ENCODE measurements at places on chromosomes 4 and X.
A peak's percentile ranks its signal among the peaks of the same experiment; 100 is the strongest.

DNA sequence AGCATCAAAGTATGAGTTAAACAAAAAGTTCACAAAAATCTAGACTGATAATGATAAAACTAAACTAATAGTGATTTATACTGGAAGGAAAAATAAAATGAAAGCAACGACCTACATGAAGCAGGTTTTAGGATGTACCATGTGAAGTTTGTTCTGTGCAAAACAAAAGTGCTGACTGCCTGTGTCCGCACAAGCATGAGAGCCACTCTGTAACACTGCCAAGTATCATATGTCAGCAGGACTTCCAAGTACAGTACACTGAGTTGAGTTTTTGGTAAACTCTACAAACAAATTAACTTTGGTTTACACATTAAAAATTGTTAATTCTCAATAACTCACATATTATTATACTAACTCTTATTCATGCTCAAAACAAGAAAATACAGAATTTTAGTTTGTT is 459.0 kb downstream of the PDGFC start:
- no peak for DNase-seq

GRCh38 chrX:70494441-70494840 is 49.8 kb downstream of the DLG3 start:
- DNase-seq = no peak

- no peak for DNase-seq
Observed at GRCh38 chr4:186693159-186693815, 30.4 kb downstream of the FAT1 start.

- DNase-seq = no peak
Observed at GRCh38 chr4:26047795-26048194, 133.8 kb downstream of the SMIM20 start.

GRCh38 chr4:122050841-122051240 is 99.0 kb upstream of the TRPC3 start:
- DNase-seq = no peak

GRCh38 chrX:13742397-13743176 is 8.0 kb downstream of the OFD1 start:
- no peak for DNase-seq

- DNase-seq = no peak
Observed at GRCh38 chr4:15706646-15707362, 3.9 kb downstream of the BST1 start.

DNA sequence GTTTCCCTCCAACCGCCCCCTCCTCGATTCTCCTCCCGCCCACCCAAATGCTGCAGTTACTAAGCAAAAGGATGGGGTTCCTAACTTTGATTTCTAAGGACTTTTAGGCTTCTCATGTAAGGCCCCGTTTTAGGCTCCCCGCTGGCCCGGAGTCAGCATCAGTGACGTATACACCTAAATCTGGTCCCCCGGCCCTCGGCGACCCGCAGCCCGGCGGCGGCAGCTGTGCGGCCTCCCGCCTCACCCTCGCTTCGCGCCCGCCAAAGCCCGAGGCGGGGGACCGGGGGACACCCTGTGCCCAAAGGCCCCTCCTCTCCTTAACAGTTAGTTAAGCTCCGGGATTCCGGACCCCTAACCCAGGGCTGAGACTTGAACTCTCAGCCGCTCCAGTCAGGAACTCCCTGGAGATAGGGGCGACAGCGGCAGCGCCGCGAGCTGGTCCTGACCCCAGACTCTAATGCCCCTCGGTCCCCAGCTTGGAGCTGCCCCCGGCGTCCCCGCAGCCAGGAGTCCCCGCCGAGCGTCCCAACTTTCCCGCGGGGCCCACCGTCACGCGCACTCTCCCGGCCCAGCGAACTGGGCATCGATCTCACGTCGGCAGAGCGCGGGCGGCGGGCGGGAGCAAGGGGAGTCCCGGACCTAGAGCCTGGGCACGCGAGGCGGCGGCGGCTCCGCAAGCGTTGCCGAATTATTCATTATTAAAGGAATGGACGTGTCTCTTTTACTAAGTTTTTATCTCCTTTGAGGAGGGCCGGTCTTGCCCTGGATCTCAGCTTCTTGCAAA is 1.5 kb upstream of the NR3C2 start:
- DNase-seq = peak; percentile 77

GRCh38 chr4:118921786-118922185 is 33.1 kb downstream of the SYNPO2 start:
- no peak for DNase-seq

GRCh38 chr4:95596676-95597075 is 47.9 kb upstream of the UNC5C start:
- DNase-seq = no peak

DNA sequence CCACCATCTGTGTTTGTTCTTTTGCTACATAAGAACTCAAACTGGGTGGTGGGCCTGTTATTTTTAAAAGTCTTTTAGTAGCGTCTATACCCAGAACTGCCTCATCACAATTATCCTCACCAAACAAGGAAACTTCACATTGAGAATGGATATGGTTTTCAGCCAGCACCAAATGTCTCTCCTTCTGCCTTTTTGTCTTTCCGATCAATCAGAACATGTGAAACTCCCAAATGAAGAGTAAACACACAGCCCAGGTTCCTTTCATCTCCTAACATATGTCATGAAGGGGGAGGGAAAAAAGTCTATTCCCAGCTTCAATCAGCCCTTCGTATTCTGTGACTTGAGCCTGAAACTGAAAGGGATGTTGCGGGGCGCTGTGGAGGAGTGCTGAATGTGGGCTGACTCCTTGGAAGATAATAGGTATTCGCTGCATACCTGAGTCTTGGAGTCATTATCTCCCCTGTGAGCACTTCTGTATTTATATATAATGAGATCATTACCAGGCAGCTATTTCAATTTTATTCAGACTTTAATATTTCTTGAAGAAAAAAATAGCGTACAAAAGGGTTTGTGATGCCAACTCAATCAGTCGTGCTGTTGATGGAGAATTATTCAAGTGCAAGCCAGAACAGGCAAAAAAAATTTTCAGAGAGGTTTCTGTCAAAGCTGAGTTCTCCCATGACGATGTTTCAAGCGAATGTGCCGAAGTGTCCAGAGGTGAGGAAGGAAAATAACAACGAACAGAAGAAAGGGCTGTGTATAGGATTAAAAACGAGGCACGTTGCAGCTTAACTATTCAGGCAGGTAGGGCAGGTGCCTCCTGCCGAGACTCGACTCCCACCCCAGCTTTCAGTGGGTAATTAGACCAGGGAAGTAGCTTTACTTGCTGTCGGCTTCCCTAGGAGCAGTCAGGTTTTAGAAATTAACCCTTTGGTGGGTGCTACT is 163.9 kb upstream of the NOCT start:
- DNase-seq = no peak

DNA sequence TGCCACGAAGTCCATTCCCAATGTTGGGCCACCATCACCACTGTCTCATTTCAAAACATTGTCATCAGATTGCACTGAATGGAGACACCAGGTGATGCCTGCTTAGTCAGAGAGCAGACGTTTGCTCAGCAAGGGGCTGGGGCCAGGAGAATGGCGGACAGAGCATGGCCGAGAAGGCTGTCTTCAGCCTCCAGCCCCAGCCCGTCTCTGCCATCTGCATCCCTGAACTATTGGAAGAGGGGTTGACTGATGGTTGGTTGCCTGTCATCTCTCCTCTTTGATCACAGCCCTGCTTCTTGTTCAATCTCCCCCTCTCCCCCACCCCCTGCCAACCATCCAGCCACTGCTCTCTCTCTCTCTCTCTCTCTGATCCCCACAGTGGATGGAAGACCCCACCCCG is 140.9 kb downstream of the SHOX start:
- DNase-seq = no peak

DNA sequence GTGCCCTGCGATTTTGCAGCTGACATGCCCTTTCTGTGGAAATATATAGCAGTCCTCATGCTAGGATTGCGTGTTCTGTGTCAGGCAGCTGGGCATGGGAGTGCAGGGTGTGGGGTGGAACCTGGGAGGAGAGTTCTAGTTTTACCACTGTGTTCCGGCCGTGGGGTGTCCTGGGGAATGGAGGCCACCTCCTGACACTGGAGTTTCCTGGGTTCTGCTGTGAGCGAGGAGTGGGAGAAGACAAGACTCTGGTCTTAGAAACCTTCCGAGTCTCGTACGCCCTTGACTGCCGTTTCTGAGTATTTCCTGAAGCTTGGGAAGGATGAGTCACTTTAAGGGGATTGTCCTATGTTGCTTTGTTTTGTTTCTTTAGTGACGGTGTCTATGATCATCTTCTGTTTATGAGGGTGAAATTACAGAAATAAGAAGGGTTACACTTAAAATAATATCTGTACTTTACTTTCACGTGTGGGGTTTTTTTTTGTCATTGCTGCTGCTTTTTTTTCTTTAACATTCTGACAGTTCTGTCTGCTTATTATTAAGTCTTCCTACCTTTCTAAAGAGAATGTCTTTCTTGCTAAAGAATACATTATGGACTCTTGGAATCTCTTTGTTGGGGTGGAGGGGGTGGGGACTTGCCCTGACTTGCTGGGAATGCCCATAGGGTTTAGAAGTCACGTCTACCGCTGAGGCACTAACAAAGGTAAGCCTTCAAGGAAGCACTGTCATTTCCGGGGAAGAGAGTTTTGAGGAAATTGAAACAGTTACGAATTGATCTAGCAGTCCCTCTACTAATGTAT is 19.1 kb downstream of the CD99 start:
- DNase-seq = no peak

DNA sequence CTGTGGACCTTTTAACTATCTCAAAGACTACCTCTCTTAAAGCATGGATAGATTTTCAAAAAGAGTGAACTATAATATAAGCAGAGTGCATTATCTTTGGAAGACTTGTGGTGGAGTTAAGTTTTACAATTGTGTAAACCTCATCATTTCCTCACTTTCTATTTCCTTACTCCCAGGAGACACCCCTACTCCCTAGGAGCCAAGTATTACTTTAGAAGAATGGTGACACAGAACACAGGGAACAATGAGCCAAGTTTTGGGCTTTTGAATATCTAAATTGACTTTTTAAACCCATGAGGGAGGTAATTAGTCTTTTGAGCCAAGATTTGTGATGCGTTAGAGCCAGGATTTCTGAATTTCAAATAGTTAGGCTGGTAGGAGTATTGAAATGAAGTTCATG is 78.9 kb upstream of the UNC5C start:
- DNase-seq = no peak

DNA sequence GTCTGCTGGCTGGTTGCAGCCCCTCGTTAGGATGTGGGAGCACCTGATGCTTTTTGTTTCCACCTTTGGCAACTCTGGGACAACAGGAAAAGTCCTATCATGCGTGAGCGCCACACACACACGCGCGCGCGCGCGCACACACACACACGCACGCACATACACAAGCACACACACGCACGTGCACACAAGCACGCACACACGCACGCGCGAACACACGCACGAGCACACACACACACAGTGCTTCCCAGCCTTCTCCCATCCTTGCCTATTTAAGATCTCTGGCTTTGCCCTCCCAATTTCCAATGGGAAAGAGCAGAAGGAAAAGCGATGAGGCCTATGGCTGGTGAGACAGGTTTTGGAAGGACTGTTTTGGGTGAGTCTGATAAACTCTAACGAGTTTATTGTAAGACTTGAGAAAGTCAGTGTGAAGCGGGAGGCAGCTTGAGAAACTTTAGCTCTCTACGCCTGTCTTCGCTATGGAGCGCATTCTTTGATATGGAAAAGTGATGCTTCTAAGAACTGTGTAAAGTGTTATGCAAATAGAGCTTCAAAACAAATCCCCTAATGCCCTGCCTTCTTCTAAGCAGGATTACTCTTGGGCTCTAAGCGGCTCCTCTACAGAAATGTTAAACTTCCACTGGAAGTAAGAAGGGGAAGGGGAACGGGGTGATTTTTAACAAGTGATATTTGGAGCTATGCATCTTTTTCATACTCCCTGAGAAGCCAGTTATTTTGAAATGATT is 11.8 kb downstream of the SUPT20HL1 start:
- no peak for DNase-seq

DNA sequence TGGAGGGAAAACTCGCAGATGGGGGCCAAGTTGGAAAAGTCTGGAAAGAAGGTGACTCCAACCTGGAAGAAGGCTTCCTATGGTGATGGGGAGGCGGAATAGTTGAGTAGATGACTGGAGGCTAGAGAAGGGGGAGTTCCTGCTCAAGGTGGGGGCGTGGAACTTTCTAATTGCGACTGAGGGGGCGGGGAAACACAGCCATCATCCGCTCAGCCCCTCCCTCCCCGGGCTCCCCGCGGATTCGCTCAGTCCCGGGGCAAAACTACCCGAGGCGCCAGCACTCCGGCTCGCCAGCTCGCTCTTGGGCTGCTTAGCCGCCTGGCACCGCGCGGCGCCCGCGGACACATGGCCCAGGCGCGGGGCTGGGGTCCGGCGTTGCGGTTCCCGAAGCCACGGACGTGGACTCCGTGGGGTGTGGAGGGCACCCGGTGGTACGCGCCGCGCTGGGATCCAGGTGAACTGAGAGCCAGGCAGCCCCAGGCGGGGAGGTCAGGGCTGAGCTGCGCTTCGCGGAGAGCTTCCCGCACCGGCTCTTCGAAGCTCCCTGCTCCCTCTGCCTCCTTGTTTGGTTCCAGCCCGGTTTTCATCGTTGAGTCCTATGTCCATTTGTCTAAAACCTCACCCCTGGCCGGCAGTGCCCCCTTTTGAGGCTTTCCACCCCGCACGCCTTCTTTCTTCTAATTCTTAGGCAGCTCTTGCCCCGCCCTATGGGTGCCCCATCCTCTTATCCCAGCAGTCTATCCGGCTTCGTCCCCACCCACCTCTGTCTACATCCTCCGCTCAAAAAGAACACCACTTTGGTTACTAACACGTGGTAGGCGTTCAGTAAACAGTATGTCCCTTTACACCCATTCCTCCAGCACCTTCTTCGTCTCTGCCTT is 38.9 kb downstream of the STARD8 start:
- no peak for DNase-seq

GRCh38 chrX:21382715-21383114 is 8.5 kb downstream of the CNKSR2 start:
- DNase-seq = no peak

DNA sequence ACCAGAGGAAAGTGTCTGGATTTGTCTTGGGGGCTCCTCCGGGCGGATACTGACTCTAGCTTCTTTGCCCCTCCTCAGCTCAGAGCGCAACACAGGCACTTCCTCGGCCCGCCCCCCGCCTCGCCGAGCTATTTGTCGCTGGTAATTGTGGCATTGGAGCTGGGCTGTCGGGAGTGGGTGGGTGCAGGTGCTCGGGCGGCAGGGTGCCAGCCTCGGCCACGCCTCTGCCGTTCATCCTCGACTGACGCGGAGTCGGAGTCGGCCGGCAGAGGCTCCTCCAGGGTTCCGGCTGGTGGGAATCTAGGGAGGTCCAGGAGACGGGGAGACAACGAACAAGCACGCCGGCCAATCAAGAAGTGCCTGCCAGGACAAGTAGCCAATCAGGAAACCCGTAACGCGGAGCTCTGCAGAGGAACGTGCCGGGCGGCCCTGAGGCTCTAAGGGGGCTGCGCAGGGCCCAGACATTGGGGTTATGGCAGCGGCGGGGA is 3.9 kb upstream of the SYN1 start:
- no peak for DNase-seq

GRCh38 chrX:116009861-116010710 is 160.5 kb upstream of the AGTR2 start:
- DNase-seq = no peak

- no peak for DNase-seq
Observed at GRCh38 chrX:69535661-69536060, 31.5 kb downstream of the NALF2 start.

GRCh38 chrX:153643431-153644351 is 3.3 kb upstream of the DUSP9 start:
- DNase-seq = peak; percentile 55
